Stimulated activated CD4-positive, alpha-beta T cell treated with anti-CD3 and anti-CD28 coated beads, Interleukin-1b, Interleukin-23, amount 100 ng/mL, for 1 hour (primary cell): ENCODE measurements at places on chromosomes 1 and 21.

- DNase-seq: no peak
Observed at GRCh38 chr1:234823191-234824176, 213.5 kb upstream of the IRF2BP2 start.

DNA sequence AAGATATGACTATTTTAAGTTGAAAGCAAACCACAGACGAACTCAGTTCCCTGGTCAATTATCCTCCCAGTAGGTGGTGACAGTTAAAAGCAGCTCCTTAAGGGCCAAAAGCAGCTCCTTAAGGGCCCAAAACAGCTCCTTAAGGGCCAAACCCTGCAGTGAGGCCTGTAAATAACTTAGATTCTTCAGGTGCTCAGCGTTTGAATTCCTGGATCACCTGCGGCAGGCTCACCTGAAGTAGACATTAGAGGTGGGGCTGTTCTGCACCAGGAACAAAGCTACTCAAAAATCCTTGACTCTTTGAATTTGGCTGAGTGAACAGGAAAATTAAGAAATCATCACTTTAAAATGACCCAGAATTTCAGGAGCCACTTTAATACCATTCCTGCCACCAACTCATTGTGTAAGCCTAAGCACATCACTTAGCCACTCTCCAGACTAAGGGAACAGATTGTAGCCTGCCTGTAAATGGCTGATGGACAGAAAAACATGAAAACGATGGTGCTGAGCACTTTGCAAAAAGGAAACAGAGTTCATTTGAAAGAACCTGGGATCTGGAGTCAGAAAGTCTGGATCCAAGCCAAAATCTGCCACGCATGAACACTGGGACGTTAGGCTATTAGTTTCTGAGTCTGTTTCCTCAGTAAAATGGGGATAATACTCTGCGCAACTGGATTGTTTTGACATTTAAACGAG is 126.9 kb downstream of the LRIG2 start:
- DNase-seq: no peak

DNA sequence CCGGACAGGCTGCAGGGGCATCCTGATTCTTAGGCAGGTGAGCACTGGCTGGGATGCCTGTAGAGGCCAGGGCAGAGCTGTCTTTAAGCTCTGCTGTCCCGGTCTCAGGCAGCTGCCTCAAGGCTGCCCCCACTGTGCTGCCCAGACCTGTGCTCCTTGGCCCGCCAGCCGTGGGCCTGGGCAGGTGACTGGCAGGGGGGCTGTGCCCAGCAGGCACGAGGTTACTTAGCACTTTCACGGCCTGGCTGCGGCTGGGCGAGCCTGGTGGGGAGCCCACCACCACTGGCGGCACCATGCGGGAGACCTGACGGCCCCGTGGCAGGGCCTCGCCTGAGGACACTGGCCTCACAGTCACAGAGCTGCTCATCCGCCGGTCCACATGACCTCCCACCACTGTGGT is 8.2 kb downstream of the CRYBG2 start:
- DNase-seq: no peak

DNA sequence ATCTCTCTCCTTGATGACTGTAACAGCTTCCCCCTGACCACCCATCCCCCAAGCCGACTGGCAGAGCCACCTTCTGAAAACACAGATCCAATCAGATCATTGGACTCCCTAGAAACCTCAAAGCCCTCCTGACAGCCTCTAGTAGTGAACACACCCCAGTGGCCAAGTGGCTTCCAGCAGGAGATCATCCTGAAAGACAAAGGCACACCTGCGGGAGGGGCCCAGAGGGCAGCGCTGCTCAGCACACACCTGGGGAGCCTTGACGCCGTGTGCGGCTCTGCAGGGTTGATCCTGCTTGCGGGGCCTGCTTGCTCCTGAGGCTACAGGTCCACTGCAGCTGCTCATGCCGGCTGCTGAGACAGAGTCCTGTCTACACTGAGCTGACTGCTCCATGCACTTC is 41.5 kb downstream of the SLC66A1 start:
- no peak for DNase-seq

- DNase-seq: no peak
Observed at GRCh38 chr1:10220200-10220599, 9.8 kb downstream of the KIF1B start.

DNA sequence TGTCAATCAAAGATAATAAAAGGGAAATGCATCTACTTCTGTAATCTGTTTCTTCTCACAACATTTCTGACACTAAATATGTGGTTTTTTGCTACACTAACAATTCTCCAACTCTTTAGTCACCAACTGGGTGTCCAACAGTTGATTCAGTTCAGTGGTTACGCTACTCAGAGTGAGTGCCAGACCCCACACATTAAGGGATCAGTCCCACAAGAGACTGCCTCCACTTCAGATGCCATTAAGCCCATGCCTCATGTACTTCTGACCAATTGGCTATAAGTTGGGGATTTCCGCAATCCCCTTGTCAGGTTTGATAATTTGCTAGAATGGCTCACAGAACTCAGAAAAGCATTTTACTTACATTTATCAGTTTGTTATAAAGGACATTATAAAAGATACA is 28.4 kb downstream of the RNF2 start:
- no peak for DNase-seq

DNA sequence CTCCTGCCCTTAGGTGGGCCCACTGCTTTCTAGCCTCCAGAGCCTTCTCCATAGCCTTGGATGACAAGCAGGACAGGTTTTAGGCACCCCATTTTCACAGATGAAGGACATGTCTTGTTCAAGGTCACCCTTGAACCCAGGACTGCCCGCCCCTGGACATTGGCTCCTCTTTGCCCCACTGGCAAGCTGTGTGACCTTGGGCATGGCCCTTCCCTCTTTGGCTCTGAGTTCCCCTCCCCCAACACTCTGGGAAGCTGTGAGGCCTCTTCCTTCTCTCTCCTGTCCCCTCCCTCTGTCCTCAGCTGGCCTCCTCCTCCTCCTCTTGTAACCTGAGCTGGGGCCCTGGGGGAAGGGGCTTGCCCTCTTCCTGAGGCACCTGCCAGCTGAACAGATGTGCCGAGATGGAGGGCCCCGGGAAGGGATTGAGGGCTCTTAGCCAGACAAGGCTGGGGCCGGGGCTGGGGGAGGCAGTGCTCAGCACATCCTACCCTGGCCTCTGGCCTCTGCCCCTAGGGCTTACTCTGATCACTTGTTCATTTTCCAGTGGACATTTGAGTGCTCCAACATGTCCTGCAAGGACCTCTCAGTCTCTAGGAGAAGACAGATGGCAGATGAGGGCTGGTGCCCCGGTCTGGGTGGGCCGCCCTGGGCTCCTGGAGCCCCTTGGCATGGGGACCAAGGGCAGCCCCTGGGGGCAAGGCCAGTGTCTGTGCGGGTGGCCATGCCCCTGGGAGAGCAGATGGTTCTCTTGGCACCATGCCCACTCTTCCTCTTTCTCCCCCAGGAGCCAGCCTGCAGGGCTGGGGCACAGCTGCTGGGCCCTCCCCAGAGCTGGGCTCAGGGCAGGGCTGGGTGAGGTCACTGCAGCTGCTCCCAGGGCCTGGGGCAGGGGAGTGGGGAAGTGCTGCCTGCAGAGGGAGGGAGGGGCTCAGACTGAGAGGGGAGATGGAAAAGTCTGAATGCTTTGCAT is 10.7 kb downstream of the FOXO6 start:
- no peak for DNase-seq

- DNase-seq: no peak
Observed at GRCh38 chr1:2858676-2859075, 57.2 kb upstream of the TTC34 start.

DNA sequence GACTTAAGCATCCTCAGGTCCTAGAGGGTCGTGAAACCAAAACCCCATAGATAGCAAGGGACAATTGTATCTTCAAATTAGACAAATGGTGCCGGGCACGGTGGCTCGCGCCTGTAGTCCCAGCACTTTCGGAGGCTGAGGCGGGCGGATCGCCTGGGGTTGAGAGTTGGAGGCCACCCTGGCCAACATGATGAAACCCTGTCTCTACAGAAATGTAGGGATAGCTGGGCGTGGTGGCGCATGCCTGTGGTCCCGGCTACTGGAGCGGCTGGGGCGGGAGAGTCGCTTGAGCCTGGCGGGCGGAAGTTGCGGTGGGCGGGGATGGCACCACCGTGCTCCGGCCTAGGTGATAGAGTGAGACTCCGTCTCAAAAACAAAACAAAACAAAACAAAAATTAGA is 780.6 kb downstream of the BRINP3 start:
- no peak for DNase-seq

- DNase-seq: no peak
Observed at GRCh38 chr1:233491953-233492620, 121.8 kb upstream of the KCNK1 start.

DNA sequence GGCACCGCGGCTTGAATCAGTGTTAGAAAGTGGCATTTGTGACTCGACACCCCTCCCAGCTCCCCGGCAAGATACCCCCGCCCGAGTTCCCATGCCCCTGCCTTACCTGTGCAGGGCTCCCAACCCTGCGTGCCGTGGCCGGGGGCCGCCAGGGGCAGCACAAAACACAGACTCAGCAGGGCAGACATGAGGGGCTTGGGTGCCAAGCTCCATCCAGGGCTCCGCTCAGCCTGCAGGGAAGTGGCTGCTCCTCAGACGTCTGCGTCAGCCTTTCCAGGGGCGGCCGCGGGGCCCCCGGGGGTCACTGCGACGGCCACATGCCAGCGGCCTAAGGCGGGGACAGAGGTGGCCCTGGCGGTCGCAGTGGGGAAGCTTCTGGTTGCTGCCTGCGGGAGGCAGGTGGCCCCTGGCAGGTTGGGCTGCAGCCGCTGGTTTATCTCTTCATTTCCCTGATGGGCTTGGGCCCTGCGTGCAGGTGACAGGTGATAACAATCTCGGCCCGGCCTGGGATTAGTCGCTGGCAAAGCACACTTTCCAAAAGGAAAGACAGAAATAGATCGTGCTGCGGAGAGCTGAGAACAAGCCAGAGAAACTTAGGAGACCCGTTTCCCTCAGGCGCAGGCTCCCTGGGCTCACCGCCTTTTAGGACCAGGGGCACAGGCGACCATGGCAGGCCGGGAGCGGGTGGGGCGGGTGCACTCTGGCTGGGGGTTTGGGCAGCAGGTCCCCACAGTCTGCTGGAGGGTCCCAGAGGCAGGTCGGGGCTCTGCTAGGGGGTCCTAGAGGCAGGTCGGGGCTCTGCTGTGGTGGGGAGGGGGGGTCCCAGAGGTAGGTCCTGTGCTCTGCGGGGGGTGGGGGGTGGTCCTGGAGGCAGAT is at the start of gene TSPEAR:
Gene TSPEAR (minus strand): TSS at position 246 of the 876 bp plus-strand sequence. CDS start 58 bp downstream, at position 188.
- no peak for DNase-seq

DNA sequence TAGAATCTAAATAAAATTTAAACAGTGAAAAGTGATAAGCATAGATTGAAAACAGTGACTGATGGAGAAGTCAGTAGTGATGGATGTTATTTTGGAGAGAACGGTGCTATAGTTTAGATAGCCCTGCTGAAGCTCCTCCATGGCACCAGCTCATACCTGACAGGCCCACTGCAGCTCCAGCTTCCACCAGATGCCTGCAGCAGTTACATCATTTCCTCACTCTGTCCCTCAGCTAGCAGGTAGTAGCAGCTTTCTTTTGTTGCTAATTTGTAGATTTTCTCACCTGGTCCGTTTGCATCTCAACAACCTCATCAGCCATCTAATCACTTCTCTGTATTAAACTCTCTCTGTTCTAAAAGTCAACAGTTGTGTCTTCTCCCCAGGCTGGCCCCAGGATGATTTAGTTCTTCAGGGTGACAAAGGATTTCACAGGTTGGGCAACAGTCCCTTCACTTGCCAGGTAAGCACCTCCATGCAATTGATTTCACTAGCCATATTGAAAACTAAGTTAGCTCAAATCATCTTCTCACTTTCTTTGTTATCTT is 128.3 kb downstream of the LMX1A start:
- no peak for DNase-seq

- no peak for DNase-seq
Observed at GRCh38 chr1:109985247-109986053, 885 bp downstream of the AHCYL1 start.

GRCh38 chr1:33288976-33289857 is 31.7 kb downstream of the A3GALT2 start:
- DNase-seq: no peak

- DNase-seq: no peak
Observed at GRCh38 chr21:45972353-45972715, 9.2 kb upstream of the COL6A1 start.

- no peak for DNase-seq
Observed at GRCh38 chr1:111270771-111271463, 19.7 kb upstream of the CHIA start.

DNA sequence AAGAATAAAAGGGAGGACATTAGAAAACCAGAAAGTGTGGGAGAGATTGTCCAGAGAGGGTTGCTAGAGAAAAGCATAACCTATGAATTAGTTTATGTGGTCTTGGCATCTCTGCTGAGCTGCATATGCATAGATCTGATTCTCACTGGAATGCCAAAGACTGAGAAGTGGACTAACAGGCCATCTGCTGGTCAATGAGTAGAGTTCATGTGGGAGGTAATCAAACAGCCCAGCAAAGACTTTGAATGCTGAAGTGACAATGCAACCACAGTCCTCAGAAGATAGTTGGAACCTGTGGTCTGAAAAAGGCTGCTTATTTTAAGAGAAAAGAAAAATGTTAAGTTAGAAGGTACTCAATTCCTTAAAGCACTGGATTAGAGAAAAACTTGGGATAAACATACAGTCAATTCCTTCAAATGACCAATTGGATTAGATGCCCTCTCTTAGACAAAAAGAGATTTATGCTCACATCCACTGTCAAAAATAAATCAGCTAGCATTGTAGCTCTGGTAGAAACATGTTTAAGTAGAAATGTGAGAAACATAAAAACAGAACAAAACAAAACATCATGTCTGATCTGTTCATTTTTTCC is 382.8 kb downstream of the AMY1C start:
- DNase-seq: no peak
